ENCODE measurements at places on chromosomes 12 and 14.

DNA sequence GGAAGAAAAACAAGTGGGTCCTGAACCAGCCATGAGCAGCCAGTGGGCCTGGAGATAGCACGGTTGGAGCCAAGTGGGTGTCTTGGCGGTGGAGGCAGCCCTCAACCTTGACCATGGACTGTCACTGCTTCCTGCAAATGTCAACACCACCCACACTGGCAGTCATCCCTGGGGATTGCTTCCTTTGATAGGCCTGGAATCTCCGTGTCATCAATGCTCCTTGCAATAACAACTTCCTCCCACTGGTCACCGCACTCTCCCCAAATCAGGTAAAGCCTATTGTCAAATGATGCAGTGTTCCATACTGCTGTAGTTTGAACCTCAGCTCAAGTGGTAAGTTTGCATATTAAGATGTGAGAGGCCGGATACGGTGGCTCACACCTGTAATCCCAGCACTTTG is 129.1 kb downstream of the NTF3 start:
- no peak for DNase-seq

DNA sequence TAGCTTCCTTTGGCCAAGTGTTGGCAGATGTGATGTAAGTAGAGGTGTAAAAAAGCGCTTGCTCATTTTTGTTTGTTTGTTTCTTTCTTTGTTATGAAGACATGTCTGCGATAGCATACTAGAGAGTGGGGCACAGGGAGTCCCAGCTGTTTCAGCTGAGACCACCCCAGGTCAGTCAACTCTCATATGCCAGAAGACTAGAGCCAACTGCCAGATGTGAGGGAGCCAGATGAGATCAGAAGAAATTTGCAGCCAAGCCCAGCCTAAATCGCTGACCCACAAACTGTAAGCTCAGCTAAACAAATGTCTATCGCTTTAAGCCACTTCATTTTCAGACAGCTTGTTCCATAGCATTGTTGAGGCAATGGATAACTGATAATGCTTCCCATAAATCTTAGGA is 397.1 kb downstream of the APAF1 start:
- DNase-seq = no peak

DNA sequence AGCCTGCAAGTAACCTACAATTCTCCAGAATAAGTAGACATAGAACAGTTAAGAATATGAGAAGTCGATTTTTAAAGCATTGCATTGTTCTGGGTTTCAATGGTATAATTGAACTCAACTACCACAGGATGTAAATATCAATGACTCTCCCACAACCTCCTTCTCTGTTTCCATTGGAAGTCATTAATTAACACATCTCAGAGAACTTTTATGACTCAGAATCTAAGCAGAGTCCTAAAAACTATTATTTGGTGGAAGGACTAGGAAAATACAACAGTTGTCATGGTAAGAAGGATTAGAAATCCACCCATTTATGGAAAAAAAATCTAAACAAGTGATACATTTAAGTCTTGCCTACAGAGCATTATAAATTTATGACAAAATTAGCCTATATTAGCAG is 21.1 kb upstream of the CPNE8 start:
- no peak for DNase-seq

DNA sequence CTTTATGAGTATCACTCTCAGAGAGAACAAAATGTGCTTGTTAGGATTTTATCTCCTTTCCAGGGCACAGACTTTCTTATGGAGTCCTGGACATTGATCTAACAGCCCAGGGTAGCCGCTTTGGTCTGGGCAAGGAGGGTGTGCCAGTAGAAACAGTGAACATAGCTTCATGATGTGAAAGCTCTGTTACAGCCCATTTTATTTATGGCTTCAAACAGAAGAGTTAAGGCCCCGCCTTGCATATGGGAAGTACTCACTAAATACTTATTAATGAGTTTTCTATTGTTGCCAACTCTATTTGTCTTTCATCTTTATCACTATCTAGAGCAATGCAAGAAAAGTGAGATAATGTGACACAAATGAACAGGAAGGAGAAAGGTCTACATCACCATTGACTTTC is 200.5 kb downstream of the NTF3 start:
- DNase-seq = no peak

DNA sequence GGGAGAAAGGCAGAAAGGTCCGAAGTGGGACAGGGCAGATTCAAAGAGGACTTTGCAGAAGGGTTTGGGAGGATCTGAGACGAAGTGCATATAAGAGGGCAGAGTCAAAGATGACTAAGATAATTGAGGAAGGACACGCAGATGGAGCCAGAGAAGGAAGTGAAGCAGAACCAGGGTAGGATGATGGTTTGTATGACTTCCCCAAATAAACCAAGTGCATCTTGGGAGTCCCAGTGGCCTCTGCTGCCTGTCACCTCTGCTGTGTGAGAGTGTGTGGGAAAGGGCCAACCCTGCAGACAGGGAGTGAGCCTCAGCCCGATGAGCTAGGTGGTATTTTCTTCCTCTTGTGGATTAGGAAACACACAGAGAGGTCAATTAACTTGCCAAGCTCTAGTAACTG is 36.8 kb downstream of the FLVCR2 start:
- DNase-seq = peak; percentile 69

DNA sequence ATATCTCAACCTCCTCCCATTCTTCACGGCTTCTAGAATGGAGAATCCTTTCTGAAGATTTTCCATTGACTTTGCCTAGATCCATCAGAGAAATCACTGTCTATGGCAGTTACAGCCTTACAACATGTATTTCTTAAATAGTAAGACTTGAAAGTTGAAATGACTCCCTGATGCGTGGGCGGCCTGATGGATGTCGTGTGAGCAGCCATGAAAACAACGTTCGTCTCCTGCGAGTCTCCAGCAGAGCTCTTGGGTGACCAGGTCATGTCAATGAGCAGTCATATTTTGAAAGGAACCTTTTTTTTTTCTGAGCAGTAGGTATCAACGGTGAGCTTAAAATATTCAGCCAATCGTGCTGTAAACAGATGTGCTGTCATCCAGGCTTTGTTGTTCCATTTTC is 139.9 kb upstream of the C14orf180 start:
- no peak for DNase-seq

- DNase-seq = no peak
These were observed 509.1 kb downstream of the VRK1 start for GRCh38 chr14:97306133-97306759.

GRCh38 chr12:32027684-32028365 is 68.6 kb downstream of the RESF1 start:
- no peak for DNase-seq

DNA sequence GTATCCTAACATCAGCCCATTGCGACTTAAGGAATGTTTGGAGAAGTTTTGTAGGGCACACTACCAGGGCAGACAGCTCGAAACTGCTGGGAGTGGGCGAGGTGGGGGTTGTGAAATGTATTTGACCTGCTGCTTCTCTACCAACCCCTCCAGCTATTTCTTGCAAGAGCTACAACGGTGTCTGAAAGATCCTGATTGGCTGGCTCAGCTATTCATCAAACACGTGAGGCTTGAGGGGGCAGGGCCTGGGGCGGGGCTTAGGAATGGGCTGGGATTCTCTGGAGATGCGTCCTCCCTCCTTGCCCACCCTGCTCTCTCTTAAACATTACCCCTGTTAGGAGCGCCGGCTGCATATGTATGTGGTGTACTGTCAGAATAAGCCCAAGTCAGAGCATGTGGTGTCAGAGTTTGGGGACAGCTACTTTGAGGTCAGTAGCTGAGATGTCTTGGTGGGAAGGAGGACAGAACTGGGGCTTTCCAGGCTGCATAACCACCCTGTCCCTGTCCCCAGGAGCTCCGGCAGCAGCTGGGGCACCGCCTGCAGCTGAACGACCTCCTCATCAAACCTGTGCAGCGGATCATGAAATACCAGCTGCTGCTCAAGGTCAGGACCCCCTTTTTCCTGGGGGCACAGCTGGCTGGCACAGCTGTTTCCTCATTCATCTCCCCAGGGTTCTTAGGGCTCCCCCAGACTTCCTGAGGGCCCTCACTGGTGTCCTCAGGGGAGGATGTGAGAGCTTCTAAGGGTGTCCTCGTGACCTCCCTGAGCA is 3.1 kb downstream of the ARHGEF25 start:
- DNase-seq = no peak

GRCh38 chr14:102929241-102930137 is 7.0 kb downstream of the AMN start:
- no peak for DNase-seq

GRCh38 chr12:70854881-70855568 is 65.5 kb downstream of the PTPRR start:
- no peak for DNase-seq

GRCh38 chr12:1853716-1854115 is 33.4 kb downstream of the LRTM2 start:
- DNase-seq = no peak

GRCh38 chr12:72717036-72717435 is 444.9 kb downstream of the TRHDE start:
- no peak for DNase-seq

DNA sequence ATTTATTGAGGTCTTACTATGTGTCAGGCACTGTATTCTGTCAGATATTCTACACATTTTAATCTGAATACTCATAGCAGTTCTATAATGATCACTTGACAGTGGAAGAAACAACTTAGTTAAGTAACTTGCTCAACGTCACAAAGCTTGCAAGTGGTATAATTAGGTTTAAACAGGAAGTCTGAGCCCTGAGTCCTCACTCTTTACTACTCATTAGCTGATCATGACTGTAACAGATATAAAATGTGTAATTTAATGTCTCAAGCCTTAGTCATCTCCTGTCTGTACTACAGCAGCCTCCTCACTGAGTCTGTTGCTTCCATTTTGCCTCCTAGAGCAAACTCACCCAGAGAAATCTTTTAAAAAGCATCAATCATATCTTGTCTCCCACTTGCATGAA is 38.9 kb downstream of the PPP4R4 start:
- no peak for DNase-seq

DNA sequence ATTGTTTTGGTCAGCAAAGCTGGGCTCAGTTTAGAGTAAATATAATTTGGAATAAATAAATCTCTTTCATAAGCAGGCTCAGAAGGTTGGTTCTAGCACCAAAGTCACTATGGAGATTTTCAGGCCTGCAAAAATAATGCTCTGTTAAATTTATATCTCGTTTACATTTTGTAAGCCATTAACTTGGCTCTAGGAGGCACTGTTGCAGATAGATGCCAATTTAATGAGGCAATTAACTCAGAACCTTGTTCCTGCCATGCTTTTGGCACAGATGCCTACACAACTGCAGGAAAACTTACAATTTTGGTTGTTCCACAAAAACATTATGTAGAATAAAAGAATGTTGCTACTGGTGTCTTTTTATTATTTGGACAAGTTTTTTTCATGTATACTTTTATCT is 428.1 kb downstream of the FLRT2 start:
- DNase-seq = no peak

DNA sequence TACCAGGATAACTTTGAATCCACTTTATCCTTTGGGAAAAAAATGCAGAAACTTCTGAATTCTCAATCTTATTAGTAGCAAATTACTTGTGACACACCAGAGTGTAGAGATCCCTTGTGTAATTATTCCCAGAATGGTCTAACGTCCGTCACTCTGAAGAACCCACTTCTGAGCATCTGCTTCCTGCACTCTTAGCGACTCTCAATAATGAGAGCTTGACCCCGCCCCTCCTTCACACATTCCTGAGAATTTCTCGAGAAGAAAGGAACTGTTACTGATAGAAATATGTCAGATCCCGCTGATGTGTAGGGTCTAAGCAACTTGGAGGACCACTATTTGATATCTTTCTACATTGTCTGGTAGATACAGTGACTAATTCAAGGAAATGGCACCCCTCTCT is 218.3 kb upstream of the PDZRN4 start:
- DNase-seq = no peak

- no peak for DNase-seq
These were observed 52.9 kb upstream of the CAPRIN2 start for GRCh38 chr12:30807695-30808034.

- no peak for DNase-seq
These were observed 7.6 kb downstream of the GCH1 start for GRCh38 chr14:54894995-54895394.

- no peak for DNase-seq
These were observed 181.7 kb downstream of the GALC start for GRCh38 chr14:87811246-87811645.

DNA sequence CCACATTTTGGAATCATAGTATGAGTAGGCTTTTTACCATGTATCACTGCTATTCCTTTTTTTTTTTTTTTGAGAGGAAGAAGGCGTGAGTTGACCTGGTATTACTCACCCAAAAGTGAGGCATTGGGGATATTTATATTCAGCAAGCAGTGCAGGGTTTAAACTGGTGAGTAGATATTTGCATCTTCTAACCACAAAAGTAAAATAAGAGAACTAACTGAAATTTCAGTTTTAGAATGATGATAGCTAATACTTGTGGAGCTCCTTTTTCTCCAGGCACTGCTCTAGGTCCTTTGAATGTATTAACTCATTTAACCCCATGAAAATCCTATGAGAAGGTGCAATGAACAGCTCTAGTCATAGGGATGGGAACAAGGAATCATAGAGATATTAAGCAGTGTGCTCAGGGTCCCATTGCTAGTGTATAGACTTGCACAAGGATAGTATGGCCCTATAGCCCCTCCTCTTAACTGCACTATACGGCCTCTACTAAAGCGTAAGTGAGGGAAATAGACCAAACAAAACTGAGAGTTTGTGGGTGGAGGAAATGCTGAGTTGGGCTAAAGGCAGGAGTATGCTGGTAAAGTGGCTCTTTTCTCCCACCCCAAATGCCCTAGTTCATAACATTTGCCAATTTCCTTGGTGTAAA is 104.3 kb upstream of the MAX start:
- DNase-seq = no peak

- DNase-seq = no peak
These were observed 6.2 kb upstream of the GNPNAT1 start for GRCh38 chr14:52797653-52798052.

- DNase-seq = no peak
These were observed 1717.7 kb upstream of the SEL1L start for GRCh38 chr14:83251402-83251801.

- DNase-seq = no peak
These were observed 101.1 kb upstream of the BCL2L14 start for GRCh38 chr12:11969437-11970154.

- no peak for DNase-seq
These were observed 28.9 kb upstream of the LTA4H start for GRCh38 chr12:96064271-96064670.

All from upper lobe of right lung (tissue), 1 donor.